ENCODE measurements at places on chromosomes 11 and 22. TPM values are rescaled to one million over a fixed set of nuclear protein-coding genes. Genes with fewer than 3 reads are reported as not detected.

KDM4D gene
- total RNA-seq, result 1.4 TPM

OR8G5 gene
- total RNA-seq, result not detected

DNA sequence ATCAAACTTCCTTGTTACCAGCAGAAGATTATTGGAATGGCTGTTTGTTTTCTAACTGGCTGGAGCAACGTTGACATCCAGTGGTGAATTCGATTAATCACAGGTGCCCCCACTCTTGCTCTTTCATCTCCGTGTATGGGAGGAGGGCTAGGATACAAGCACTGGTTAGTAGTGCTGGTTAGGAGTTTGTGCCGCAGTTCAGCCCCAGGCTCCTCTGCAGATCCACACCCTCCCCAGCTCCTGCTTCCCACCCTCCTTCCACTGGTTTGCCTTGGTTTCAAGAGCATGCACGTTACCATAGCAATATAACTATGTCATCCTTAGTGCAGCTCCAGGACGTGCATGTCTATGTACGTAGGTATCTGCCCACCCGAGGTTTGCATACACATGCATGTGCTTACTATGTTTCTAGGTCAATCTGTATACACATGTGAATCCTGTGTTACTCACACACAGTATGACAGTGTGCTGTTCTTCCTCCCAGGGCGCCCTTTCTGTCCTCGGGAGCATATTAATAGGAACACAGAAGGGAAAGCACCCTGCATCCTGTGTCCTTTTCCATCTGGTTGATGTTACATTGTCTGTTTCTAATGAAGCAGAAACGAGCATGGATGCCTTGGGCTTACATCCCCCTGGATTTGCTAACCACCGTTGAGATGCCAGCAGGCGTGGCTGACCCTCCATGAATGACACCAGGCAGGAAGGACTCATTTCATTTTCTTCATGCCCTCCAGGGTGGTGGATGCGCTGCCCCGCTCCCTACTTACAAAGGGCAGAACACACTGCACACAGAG is 539.3 kb downstream of the OPCML start:
- no peak overlapping the region for H3K27ac ChIP-seq
- H3K36me3 ChIP-seq, result no peaks in the 10 kb centered on the region
- no peak for DNase-seq
- peaks cover 10% of the 10 kb centered on the region for H3K27me3 ChIP-seq
- H3K4me1 ChIP-seq, result no peaks in the 10 kb centered on the region
- no peak overlapping the region for H3K4me3 ChIP-seq

- H3K36me3 ChIP-seq, result no peaks in the 10 kb centered on the region
- no peak overlapping the region for H3K4me3 ChIP-seq
- H3K4me1 ChIP-seq, result peaks cover 35% of the 10 kb centered on the region
- H3K27me3 ChIP-seq, result peaks cover 1% of the 10 kb centered on the region
- no peak for DNase-seq
These were observed 24.5 kb downstream of the MMP20 start for GRCh38 chr11:102600666-102601065.

GRCh38 chr11:7486098-7486780 is 933 bp downstream of the OLFML1 start:
- no peak for DNase-seq
- H3K4me3 ChIP-seq, result no peak overlapping the region
- peaks cover 2% of the 10 kb centered on the region for H3K27me3 ChIP-seq
- H3K27ac ChIP-seq, result no peak overlapping the region
- H3K4me1 ChIP-seq, result no peaks in the 10 kb centered on the region

DNA sequence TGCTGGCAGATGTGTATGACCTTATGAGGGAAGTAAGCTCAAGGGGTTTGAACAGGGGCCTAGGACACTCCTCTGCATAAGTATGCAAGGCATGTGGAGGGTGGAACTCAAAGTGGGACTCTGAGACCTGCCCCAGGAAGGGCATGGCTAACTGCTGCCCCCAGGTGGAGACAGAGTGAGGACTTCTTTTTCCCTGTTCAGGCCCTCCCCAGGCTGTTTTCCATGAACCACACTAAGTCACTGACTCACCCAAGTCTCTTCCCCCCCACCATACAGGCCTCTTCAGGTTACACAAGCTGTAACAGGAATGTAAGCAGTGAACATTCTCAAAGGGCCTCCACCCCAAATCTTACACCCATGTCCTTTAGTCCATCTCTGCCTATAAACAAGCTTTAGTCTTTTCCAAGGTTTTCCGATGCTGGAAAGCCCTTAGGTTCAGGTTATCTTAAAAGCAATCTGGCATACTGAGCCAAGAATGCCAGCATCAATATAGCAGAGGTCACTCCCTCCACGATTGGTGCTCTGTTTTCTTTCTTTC is 13.1 kb downstream of the EEF1G start:
- H3K4me1 ChIP-seq, result peaks cover 68% of the 10 kb centered on the region
- peaks cover 50% of the 10 kb centered on the region for H3K36me3 ChIP-seq
- peak; percentile 90 for DNase-seq
- H3K27ac ChIP-seq, result peak overlapping the region; percentile 92
- H3K4me3 ChIP-seq, result no peak overlapping the region

OR56A1 gene
- total RNA-seq, result not detected

- H3K4me3 ChIP-seq, result no peak overlapping the region
- H3K27ac ChIP-seq, result no peak overlapping the region
- H3K27me3 ChIP-seq, result no peaks in the 10 kb centered on the region
- peaks cover 71% of the 10 kb centered on the region for H3K36me3 ChIP-seq
- DNase-seq, result no peak
- H3K4me1 ChIP-seq, result peaks cover 41% of the 10 kb centered on the region
These were observed 8.2 kb downstream of the DGCR8 start for GRCh38 chr22:20088263-20088648.

DNA sequence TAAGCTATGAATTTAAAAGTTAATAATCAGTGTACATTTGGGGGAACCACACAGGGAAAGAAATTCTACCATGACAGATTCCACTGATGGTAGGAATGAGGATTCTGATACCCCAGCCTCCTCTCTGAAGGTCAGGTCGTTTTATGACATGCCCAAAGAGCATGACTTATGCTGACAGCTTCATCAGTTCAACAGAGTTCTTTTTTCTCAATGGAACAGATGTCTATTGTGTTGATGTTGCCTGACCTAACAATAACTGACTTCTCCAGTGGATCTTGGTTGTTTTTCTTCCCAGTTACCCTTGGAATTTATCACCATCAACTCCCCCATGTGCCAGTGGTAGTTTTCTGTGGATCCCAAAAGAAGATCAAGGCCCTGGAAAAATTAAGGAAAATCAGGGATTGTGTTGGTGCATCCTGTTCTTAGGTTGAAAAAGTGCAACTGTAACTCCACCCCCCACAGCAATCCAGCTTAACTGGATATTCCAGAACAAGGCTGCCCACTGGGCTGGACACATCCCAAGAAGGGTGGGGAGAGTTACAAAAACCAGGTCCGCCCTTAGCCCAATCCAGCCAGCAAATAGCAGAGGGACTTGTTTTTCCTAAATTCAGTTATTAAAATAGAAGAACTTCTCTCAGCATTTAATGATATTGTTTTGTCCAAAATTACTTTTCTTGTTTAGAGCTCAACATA is 31.5 kb upstream of the CAT start:
- H3K27me3 ChIP-seq, result peaks cover 14% of the 10 kb centered on the region
- no peak overlapping the region for H3K4me3 ChIP-seq
- peaks cover 18% of the 10 kb centered on the region for H3K4me1 ChIP-seq
- H3K27ac ChIP-seq, result no peak overlapping the region

GRCh38 chr11:73995247-73995646 is 12.6 kb upstream of the UCP2 start:
- peak overlapping the region; percentile 91 for H3K27ac ChIP-seq
- H3K4me1 ChIP-seq, result peaks cover 75% of the 10 kb centered on the region
- H3K4me3 ChIP-seq, result peak overlapping the region; percentile 49
- DNase-seq, result no peak
- no peaks in the 10 kb centered on the region for H3K36me3 ChIP-seq

DNA sequence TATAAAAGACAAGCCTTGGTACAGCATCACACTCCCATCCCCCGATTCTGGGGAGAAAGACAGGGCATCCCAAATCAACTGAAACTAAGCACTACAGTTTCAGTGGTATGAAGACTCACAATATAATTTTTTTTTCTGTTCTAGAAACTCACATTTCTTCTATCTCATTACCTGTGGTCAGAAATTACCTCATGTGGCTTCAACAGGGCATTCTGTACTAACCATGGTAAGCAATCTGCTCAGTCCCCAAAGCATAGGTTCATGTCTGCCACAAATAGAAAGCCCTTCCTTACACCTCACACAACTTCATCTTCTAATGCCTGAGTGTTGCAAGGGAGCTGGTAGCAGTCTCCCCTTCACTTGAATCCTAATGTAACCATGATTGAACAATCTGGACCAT is 147.4 kb upstream of the POU2AF2 start:
- DNase-seq, result no peak
- H3K4me1 ChIP-seq, result no peaks in the 10 kb centered on the region
- H3K27me3 ChIP-seq, result peaks cover 3% of the 10 kb centered on the region
- H3K27ac ChIP-seq, result no peak overlapping the region
- no peaks in the 10 kb centered on the region for H3K36me3 ChIP-seq

DNA sequence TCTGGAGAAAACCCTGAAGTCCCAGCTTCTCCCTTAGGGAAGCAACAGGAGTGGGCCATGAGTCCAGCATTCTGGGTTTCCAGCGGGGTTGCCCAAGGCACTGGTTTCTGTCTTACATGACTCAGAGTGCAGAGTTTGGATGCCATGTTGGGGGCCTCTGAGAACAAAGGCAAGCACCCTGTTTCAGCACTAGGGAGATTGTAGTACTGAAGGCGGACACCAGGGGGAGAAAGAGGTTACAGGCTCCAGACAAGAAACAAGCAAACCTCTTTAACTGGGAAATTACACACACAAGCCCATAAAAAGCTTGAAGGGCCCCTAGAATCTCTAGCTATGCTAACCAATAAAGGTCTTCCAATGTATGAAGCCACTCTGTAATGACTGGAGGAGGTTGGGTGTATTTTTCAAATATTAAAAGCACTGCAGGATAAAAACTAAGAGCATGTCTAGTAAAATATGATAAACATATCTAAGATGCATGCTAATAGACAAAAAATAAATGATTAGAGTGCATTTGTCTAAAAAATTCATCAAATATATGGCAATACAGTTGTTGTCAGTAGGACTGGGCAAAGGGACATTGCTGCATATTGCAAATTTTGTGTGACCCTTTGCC is 7.1 kb downstream of the MS4A6E start:
- H3K27me3 ChIP-seq, result peaks cover 25% of the 10 kb centered on the region
- no peak overlapping the region for H3K4me3 ChIP-seq
- no peaks in the 10 kb centered on the region for H3K4me1 ChIP-seq
- H3K36me3 ChIP-seq, result no peaks in the 10 kb centered on the region
- DNase-seq, result peak; percentile 74

HBB gene
- total RNA-seq, result not detected

DNA sequence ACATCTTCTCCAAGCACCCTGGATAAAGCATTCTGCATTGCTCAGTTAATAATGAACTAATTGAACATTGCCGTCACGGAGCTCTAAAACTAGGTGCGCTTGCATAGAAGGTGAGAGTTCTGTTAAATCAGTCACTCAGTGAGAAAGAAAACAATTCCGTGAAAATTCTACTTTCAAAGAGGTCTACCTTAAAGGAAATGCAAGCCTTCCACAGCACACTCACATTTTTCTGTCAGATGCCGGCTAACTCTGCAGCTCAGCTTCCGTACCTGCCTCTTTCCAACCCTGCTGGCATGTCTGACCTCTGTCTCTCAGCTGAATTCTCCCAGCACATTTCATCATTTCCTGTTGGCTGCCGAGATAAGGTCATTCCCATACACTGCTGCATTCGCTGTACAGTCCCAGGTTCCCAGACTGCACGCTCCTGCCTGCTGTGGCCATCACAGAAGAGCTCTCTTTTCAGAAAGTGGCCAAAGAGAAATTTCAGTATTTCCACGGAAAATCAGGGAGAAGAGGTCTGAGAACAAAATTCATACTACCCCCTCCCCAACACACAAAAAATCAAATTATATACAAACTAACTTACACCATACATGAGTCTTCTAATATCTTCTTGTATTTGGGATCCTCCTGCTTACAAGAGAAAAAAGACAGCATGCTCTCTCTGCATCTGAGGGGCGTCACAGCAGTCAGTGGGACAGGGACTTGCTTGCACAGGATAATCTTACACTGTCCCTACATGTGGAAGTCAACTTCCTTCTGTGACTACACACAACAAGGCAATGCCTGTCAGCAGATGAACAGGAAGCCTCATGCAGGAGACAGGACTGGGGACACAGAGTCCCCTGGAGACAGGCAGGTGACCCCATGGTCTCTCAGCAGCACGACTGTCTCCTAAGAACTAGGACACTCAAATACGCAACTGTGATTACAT is 55.1 kb downstream of the PACSIN2 start:
- H3K4me1 ChIP-seq, result peaks cover 60% of the 10 kb centered on the region
- DNase-seq, result no peak
- H3K36me3 ChIP-seq, result no peaks in the 10 kb centered on the region

ABCC8 gene
- not detected for total RNA-seq

- peak; percentile 46 for DNase-seq
- H3K27me3 ChIP-seq, result peaks cover 3% of the 10 kb centered on the region
- H3K4me1 ChIP-seq, result no peaks in the 10 kb centered on the region
- no peak overlapping the region for H3K4me3 ChIP-seq
- no peak overlapping the region for H3K27ac ChIP-seq
These were observed 99.4 kb upstream of the BLID start for GRCh38 chr11:122215244-122215992.

GRCh38 chr11:57155838-57156607 is 25.7 kb upstream of the LRRC55 start:
- DNase-seq, result no peak
- no peaks in the 10 kb centered on the region for H3K4me1 ChIP-seq
- H3K27me3 ChIP-seq, result peaks cover 12% of the 10 kb centered on the region
- no peaks in the 10 kb centered on the region for H3K36me3 ChIP-seq

DNA sequence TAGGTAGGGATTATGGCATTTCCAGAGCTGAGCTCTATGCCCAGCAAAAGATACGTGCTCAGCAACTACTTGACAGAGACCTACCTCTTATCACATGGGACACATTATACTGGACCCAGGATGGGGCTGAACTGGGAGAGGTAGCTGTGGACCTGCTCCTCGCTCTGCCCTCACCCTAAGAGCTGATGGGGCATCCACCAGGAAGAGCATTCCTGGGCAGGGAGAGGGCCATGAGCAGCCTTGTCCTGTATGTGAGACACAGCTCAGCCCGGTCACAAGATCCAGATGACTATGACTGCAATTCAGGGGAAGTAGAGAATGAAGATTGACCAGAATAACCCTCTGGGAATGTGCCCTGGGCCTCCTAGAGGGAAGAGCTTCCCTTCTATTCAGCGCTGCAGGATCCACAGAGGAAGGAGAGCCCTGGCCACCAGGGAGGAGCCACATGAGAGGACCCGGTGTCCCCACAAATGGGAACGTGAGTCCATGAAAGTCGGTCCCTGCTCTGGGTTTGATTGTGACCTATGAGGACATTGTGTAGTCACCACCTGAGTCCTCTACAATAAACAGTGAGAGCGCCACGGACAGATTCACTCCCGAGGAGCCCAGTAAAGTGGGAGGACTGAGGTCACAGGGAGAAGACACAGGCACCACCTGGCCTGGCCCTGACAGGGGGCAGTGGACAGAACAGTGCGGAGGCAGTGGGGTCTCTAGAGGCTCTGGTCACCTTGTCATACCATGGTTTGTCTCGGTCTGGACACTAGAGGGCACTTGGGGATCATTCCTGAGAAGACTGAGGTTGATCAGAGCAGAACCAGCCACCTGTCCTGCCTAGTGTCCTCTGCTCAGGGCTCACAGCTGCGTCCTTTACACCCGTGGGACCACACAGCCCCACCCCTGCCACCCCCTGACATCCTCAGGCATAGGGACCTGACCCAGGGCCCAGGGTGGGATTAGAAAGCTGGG is 99.5 kb downstream of the ZNF280B start:
- peaks cover 39% of the 10 kb centered on the region for H3K27me3 ChIP-seq
- no peaks in the 10 kb centered on the region for H3K4me1 ChIP-seq
- DNase-seq, result no peak
